Activated T-cell treated with anti-CD3 and anti-CD28 coated beads for 4 hours (primary cell): ENCODE measurements at places on chromosomes 6 and 20.

DNA sequence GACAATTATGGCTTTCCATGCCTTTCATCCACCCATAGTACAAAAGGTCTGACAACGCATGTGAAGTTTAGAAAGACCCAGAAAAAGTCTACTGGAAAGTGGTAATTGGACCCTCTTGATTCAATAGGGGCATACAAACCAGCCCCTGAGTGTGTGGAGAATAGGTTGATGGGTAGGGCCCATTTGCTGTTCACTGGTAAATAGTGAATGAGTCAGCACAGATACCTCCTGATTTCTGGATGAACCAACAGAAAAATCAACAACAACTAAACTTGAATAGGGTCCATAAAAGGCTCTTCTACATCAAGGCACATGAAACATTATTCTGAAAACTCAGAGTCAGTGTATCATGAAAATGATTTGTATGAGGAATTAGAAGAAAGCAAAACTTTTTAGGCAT lies 235.4 kb upstream of the SLC35B3 start:
- DNase-seq = no peak

GRCh38 chr20:45118028-45118427 lies 3.1 kb upstream of the WFDC5 start:
- DNase-seq = no peak

- DNase-seq = no peak
These were observed 11.6 kb downstream of the RREB1 start for GRCh38 chr6:7119272-7119801.

DNA sequence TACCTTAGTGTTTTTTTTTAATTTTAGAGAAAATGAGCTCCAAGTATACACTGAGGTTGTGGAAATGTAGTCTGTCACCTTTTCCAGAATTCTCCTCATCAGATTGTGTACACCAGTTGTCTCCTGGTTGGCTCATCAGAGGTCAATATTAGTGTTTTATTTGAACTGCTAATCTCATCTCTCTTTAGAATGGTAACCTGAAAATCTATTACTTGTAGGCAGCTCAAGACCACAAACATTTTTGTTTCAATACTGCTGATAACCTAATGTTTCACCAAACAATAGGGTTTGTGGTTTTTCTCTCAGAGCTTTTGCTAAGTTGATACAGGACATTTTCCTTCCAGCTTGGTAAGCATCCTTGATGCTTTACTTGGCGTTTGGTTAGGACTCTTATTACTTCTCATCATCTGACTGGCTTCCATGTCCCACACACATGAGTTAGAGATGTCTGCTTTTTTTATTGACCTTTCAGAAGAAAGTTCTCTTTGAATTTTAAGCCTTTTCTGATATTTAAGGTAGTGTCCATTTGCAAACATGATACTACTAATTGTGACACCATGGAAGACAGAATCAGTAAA lies 15.1 kb downstream of the ADGRG6 start:
- DNase-seq = no peak

DNA sequence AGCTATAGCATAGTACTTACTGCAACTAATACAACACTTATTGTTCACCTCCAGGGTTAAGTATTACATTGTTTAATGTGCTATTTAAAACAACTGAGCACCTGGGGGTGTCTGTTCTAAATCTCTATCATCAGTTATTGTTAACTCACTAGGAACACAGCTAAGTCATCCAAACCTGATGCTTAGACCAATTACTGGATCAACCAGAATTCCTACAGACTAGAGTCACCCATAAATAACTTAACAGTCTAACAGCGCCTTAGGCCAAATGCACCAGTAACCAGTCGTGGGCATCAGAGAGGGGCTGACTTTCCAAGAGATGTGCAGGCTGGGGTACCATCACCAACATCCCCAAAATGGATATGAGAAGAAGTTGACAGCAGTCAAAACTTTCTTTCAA lies 110.7 kb downstream of the ADTRP start:
- DNase-seq = no peak
